ENCODE measurements at places on chromosomes 3 and 15. TPM values are rescaled to one million over a fixed set of nuclear protein-coding genes. Genes with fewer than 3 reads are reported as not detected.

DNA sequence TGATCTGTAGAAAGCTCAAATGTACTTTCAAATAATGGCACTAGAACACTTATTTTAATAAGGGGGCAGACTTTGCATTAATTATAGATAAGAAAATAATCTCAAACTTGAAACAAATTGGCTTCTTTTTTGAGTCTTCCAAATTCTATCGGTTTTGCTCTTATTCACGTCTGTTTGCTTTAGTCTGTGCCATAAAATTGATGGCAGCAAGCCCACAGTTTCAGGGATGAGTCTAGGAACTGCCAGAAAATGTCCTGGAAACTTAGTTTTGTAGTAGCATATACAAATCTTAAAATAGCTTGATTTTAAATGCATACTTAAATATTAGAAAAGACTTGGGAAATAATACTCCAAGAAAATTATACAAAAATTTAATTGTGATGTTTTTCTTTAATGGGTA is 39.7 kb downstream of the BCHE start:
- no peak for DNase-seq

Gene SCN11A
- not detected for total RNA-seq

Gene GPR171
- total RNA-seq: not detected

GRCh38 chr3:148381051-148381450 is 316.7 kb upstream of the AGTR1 start:
- DNase-seq: no peak

DNA sequence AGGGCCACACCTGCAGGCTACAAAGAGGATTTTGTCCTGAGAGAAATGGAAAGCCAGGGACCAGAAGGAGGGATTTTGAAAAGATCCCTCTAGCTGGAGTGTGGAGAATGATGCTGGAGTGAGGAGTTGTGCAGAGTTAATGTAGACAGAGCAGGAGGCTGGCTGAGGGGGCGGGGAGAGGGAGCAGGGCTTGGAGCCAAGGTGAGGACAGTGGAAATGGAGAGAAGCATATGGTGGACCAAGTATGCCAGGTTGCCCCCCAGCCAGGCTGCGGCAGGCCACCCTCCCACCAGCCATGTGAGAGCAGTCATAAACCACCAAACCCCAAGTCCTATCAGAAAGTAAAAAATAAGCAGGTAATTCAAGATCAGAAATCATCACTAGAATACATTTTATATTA is 14.7 kb downstream of the RARRES1 start:
- no peak for DNase-seq

- no peak for DNase-seq
These were observed 16.2 kb downstream of the MRAS start for GRCh38 chr3:138364356-138365252.

DNA sequence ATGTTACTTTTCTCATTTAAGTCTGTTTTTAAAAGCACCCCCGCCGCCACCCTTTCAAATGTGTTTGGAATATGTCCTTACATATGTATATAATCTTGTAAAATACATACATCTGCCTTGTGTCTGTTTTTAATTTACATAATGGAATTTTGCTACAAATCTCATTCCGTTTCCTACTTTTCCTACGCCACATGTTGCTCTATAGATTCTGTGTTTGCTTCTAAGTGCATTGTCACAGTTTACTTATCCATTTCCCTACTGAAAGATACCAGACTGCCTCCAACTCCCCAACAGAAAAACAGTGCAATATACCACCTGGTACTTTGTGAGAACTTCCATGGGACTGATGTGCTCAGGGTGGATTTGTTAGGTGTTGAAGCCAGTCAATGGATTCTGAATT is 70.2 kb downstream of the ABHD5 start:
- no peak for DNase-seq

GRCh38 chr15:75182187-75183131 is 19.2 kb upstream of the C15orf39 start:
- no peak for DNase-seq

GRCh38 chr3:196835086-196835485 is 32.6 kb upstream of the SENP5 start:
- no peak for DNase-seq

GRCh38 chr15:69830876-69831275 is 266.8 kb downstream of the TLE3 start:
- DNase-seq: no peak

Gene ZNF860
- total RNA-seq: 2.6 TPM

DNA sequence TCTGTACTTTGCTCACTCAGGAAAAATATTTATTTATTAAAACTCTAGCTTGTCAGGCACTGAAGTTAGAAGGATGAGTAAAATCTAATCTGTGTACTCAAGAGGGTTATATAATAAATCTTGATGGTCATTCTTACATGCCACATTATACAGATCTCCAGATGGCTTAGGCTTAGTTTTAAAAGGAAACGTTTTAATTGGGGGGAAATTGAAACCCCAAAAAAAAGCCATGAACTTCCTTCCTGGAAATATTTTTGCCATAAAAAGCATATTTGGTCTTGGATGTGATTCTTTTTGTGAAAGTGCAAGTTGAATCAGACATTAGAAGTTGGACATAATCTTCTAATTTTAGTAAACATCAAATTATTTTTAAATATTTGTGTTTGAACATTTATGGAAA is 6.0 kb downstream of the SENP8 start:
- DNase-seq: no peak

- peak; percentile 36 for DNase-seq
These were observed 22.1 kb upstream of the PRR23E start for GRCh38 chr3:127170814-127171213.

DNA sequence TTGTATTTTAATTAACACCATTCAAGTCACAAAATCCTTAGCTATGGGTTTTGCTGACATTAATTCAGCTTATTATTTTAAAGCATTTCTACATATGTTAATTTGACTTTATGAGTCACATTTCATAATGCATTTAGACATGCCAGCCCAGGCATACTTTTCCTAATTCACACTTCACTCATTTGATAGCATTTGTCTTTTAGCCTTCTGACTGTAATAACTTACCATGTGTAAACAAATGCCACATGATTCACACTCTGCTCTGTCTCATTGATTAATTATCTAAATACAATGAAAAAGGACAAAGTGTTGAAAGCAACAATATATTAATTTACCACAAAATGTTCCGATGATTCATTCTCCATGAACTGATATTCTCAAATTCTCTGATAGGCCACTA is 927.8 kb upstream of the EPHA6 start:
- peak; percentile 34 for DNase-seq

GRCh38 chr3:10697918-10698317 is 118.1 kb upstream of the SLC6A11 start:
- no peak for DNase-seq

DNA sequence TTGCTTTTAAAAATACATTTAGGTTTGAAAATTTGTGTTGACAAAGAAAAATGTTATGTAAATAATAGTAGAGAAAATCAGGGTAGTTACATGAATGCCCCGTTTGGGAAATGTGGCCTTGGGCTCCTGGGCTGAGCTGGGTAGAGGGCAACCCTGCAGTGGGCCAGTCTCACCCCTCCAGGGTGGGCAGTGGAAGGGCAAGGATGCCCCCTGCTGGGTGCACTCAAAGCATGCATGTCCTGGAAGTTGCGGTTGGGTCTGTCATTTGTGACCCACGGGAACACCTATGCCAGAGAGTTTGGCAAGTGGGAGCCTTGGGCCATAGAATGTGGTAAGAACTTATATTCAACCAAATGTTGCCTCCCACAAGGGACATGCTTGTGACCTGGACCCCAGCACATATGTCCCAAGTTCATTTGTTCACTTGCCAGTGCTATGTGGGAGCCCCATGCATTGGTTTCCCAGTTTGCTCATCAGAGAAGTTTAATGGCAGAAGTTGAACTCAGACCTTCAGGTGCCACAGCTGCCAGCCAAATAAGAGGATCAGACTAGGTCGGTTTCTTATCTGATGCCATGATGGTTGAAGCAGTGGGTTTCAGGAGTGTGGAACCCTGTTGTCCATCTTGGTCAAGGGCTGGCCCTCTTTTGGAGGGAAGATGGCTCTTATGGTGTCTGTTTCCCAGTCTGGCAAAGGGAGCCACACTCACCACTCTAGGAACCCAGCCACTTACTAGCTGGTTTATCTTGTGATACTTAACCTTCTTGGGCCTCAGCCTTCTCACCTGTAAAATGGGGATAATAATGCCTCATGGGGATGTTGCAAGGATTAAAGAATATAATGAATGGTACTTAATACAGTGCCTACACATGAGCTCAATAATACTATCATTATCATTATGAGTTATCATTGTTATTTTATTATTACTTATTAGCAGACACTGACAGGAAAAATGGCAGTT is 2.5 kb upstream of the PLCB2 start:
- peak; percentile 55 for DNase-seq

- peak; percentile 13 for DNase-seq
These were observed 227.5 kb upstream of the COL8A1 start for GRCh38 chr3:99410789-99411311.

- no peak for DNase-seq
These were observed 288.0 kb upstream of the TLE3 start for GRCh38 chr15:70385711-70386110.

- peak; percentile 81 for DNase-seq
These were observed 25.9 kb downstream of the WNT7A start for GRCh38 chr3:13853978-13854296.

GRCh38 chr15:90411176-90411575 is 23.1 kb downstream of the IQGAP1 start:
- no peak for DNase-seq

Gene IMPG2
- total RNA-seq: 0.05 TPM

DNA sequence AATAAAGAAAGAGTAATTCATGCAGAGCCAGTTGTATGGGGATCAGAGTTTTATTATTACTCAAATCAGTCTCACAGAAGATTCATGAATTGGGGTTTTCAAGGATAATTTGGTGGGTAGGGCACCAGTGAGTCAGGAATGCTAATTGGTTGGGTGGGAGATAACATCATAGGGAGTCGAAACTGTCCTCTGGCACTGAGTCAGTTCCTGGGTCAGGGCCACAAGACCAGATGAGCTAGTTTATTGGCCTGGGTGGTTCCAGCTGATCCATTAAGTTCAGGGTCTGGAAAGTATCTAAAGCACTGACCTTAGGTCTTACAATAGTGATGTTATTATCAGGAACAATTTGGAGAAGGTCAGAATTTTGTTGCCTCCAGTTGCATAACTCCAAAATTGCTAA is 998.6 kb upstream of the EPHA6 start:
- DNase-seq: no peak

- DNase-seq: peak; percentile 47
These were observed 37.3 kb upstream of the TEX9 start for GRCh38 chr15:56327721-56328502.

Gene C3orf49
- total RNA-seq: not detected

Gene ATP8B4
- total RNA-seq: 0.20 TPM

DNA sequence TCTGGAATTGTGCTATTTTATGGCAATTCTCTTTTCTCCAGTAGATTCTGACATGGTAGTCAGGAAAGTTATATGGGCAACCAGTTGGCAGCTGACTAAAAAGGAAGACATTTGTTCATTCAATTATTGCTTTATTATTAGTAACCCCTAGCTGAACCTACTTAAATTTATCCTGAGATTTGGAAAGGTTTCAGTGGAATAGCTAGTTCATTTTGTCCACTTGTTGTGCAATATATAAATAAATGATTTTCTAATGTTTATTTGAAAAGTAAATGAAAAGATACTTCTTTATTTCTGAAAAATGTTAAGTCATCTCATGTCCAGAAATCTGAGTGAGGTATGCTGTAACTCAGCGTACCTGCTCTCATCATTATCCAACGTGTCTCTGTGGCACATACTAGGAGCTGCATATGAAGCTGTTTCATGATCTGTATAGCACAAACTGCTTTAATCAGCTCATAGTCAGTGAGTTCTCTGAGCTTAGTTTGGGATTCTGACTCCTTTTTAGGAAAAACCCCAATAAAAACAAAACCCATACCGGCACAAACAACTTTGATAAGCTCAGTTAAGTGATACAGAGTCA is 35.9 kb downstream of the RARB start:
- no peak for DNase-seq

GRCh38 chr3:47005212-47006144 is 26.0 kb downstream of the NBEAL2 start:
- no peak for DNase-seq

- DNase-seq: no peak
These were observed 200.7 kb downstream of the MBNL1 start for GRCh38 chr3:152469248-152470025.

DNA sequence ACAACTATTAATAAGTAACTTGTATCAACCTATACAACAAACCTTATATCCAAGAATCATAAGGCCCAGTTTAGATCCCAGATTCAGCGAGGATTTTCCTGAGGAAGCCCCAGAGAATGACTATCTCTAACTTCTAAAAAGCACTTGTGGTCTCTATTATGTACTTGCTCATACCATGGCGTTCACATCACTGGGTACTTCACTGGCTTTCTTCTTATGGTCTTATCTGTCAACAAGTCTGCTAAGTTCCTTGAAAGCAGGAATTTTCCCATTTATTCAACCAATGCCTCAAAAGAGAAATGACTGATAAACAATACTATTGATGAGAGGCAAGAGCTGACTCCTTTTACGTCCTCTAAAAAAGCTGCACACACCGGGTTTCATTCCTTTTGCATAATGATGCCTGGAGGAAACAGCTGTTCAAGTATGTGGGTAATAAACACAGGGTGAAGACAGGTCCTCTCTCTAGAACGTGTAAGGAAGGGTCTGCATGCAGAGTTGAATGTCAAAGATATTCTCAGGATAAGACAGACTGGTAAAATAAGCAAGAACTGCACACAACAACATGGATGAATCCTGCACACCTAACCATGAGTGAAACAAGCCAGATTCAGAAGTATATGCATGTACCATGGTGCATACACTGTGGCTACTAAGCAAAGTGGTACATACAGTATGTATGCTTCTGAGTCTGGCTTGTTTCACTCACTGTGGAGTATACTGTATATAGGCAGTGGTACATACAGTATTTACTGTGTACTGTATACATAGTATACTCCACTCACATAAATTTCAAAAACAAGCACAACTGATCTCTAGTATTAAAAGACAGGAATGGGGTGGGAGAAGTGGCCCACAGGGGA is 408.7 kb downstream of the SHQ1 start:
- DNase-seq: no peak

Gene CPB1
- total RNA-seq: not detected

- DNase-seq: no peak
These were observed 597.6 kb downstream of the AGBL1 start for GRCh38 chr15:86677278-86677677.

Gene LRRC3B
- not detected for total RNA-seq

GRCh38 chr15:66388576-66388975 is 1.9 kb downstream of the MAP2K1 start:
- DNase-seq: no peak

Gene ST8SIA2
- not detected for total RNA-seq

- peak; percentile 53 for DNase-seq
These were observed 96.3 kb upstream of the BCL6 start for GRCh38 chr3:187841560-187841959.
